Ureter (tissue), 1 donor: ENCODE measurements at places on chromosomes 5 and 9.

- DNase-seq: peak; percentile 71
Observed at GRCh38 chr9:88991066-88992034, at the start of gene S1PR3. Gene S1PR3 (plus strand): TSS chr9:88991468. CDS start chr9:89001201, 9,733 bp downstream.

DNA sequence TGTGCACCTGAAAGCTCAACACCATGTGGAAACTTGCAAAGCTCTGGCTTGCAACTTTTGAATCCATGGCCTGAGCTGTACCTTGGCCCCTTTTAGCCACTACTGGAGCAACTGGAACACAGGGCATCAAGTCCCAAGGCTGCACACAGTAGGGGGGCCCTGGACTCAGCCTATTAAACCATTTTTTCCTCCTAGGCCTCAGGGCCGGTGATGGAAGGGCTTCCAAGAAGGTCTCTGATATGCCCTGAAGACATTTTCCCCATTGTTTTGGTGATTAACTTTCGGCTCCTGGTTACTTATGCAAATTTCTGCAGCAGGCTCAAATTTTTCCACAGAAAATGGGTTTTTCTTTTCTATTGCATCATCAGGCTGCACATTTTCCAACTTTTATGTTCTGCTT is 22.7 kb upstream of the PRLR start:
- no peak for DNase-seq

DNA sequence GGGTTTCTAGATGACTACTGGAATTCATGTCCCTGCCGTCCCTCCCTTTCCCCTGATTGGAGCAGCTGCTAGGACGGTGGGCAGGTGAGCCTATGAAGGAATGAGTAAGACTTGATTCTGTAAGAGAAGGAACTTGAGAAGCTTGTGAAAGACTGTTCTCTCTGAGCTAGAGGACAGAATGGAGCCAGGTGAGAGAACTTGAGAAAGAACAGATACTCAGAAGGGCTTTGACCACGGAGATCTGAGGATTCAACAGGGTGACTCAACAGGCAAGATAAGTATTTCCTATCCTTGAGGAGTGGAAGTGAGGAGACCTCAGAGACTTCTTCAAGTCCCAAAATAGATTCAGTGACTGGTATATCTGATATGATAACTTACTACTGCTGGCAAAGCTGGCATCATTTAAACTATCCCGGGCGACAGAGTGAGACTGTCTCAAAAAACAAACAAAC is 41.9 kb downstream of the HSDL2 start:
- DNase-seq: no peak

GRCh38 chr5:67165526-67166459 is 30.8 kb downstream of the CD180 start:
- peak; percentile 91 for DNase-seq

- peak; percentile 78 for DNase-seq
Observed at GRCh38 chr9:20356403-20357036, 265.8 kb downstream of the MLLT3 start.

GRCh38 chr9:92276331-92277032 is 17.0 kb downstream of the IARS1 start:
- no peak for DNase-seq

- DNase-seq: no peak
Observed at GRCh38 chr5:39235648-39236047, 16.3 kb upstream of the FYB1 start.

DNA sequence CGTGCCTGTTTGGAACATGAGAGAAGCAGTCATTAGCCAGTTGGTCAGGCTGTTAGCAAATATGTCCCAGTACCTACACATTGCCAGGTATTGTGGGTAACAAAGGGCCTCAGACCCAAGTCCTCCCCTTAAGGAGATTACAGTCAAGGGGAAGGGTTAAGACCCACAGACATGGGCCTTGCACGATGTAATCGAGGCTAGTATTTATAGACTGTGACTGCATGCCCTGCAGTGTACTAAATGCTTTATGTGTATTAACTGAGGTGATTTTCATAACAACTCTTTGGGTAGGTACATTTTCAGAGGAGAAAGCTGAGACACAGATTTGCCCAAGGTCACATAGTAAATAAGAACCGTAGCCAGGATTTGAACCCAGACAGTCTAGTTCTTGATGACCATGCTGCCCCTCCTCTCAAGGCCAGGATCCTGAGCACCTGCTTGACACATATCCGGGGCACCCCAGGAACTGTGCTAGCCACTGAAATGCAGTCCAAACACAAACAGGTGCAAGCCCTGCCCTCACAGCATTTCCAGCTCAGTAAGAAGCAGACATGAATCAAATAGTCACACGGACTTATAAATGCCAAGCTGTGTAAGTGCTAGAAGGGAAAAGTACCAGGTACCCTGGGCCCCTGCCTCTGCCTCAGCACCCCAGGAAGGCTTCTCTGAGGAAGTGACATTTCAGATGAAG is 32.0 kb upstream of the GRPEL2 start:
- no peak for DNase-seq

DNA sequence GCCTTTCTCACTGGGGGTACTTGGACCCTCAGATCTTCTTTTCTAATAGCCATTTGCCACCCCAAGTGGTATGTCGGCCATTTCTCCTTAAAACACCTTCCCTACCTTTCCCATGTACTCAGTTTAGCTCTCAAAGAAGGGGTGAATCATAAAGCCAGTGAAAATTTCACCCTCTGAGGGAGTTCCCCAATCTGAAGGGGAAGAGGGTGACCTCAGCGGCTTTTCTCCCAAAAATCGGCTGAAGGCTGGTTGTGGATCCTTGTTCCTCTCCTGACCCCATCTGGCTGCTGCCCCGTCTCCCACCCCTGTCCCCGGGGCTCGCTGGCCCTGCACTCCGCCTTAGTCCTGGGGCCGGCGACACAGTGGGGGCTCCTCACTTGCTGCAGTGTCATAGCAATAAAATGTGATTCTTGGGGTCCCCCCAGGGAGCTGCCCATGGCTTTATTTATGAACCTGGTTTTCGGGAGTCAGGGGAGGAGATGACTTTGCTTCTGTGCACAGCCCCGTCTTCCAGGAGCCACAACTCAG is 17.3 kb upstream of the LTC4S start:
- no peak for DNase-seq

DNA sequence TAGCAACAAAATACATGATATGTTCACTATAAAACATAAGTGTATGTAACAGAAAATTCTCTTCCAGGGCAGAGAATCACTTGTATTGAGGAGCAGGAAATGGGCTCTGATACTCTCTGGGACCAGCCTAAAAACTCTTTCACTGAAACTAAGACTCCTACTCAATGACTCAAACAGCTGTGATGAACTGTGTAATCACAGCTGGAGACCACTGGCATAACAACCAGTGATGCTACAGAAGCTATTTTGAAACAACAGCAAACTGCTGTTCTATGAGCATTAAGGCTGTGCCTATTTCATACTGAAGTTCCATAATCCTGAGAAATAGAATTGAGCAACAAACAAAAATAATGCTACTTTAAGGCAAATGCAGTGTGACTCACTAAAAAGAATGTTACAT is 594.0 kb downstream of the HINT1 start:
- no peak for DNase-seq

- no peak for DNase-seq
Observed at GRCh38 chr5:3104429-3105060, 353.1 kb upstream of the IRX2 start.

- peak; percentile 82 for DNase-seq
Observed at GRCh38 chr9:34380511-34381315, 4.0 kb upstream of the MYORG start.

- no peak for DNase-seq
Observed at GRCh38 chr5:2093859-2094615, 211.3 kb upstream of the IRX4 start.

GRCh38 chr9:98627296-98627695 is 81.4 kb downstream of the GABBR2 start:
- DNase-seq: no peak

GRCh38 chr9:97425973-97426336 is 14.1 kb downstream of the TDRD7 start:
- DNase-seq: no peak

- DNase-seq: no peak
Observed at GRCh38 chr5:180563994-180564393, 27.3 kb downstream of the SCGB3A1 start.

- no peak for DNase-seq
Observed at GRCh38 chr9:134301387-134302129, 24.7 kb upstream of the RXRA start.

GRCh38 chr5:171264843-171265242 is 44.2 kb upstream of the TLX3 start:
- DNase-seq: no peak

DNA sequence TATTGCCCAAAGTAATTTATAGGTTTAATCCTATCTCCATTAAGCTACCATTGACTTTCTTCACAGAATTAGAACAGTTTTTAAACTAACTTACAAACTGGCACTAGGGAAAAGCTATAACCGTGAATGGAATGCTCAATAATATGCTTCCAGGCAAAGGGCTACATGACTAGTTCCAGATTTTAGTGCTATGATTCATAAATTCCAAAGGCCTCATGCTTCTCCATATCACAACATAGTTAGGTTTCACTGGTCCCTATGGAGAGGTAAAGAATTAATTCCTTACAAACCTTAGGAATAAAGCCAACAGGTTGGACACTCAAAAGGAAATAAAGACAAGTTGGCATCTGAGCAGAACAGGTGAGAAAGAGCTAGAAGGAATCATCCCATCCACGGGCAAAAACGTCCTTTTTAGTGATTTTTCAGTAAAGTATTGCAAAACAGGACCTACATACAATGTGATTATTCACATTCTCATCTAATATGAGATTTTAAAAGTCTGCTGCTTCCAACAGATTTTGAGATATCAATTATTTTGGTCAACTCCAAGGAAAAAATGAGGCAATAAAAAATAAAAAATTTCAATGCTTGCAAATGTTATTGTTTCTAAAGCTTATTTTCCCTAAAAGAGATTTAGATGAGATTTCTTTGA is 97.0 kb upstream of the TARS1 start:
- DNase-seq: no peak

DNA sequence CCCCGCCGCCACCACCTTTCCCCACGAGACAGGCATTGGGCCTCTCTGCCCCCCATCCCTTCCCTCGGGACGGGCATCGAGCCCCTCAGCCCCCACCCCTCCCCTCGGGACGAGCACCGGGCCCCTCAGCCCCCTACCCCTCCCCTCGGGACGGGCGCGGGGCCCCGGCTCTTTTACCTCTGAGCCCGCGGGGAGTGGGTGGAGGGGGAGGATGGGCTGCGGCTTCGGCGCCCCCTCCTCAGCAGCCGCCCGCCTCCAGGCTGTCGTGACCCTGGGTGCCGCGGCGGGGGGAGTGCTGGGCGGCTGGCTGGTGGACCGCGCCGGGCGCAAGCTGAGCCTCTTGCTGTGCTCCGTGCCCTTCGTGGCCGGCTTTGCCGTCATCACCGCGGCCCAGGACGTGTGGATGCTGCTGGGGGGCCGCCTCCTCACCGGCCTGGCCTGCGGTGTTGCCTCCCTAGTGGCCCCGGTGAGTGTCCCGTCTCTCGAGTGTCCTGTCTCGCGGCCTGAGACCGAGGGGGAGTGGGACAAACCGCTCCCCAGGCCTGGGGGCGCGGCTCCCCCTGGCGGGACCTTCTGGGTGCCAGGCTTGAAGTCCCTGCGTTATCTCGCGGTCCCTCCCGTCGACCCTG is 791 bp downstream of the SLC2A8 start:
- peak; percentile 64 for DNase-seq

- no peak for DNase-seq
Observed at GRCh38 chr9:133255371-133256135, 19.4 kb downstream of the ABO start.

DNA sequence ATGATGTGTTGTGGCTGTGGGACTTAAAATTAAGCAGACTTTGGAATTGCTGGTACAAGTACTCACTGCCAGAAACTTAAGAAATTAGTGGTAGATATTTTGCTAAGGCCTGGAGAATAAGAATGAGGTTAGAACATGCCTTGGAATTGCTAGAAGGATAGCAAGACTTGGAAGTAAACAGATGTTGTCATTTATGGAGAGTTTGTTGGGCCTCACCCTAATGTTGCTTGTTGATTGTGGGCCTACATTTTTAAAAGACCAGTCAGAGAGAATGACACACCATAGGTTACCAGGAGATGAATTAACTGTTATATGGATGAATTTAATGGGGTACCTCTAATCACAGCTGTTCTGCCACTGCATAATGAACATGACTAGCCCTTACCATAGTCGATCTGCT is 120.1 kb upstream of the GAS1 start:
- no peak for DNase-seq

DNA sequence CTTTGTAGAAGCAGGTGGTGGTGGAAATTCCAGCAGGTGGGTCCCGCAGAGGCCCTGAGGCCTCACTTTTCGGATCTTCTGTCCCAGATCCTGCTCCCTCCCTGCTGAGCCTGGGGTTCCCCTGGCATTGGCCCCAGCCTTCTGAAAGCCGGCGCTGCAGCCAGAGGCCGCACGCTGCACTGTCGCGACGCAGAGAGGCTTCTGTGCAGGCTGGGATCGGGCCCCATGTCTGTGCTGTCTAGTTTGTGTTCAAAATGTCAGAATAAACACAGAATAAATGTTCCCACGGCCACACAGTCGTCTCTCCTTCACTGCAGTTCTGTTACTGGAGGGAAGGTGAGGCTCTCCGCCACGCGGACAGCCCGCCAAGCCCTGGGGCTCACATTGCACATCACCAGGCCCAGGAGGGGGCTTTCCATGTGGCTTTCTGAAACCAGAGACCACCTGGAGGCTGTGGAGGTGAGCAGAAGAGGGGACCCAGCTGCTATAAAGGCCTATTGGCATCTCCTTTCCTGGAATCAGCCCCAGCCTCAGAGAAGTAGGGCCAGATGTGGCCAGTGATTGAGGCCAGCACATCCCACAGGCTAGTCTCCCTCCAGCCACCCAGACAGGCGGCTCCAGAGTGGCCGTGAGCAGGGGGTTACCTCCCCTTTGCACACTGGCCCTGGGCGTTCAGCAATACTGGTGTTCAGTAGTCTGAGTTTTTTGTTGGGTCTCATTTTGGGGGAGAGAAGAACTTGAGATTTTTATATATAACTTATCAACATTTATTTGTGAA is 46.5 kb downstream of the USP20 start:
- no peak for DNase-seq

GRCh38 chr5:73899055-73899454 is 273.1 kb downstream of the ARHGEF28 start:
- no peak for DNase-seq

GRCh38 chr5:98827161-98827560 is 53.7 kb downstream of the RGMB start:
- DNase-seq: no peak

GRCh38 chr5:62521319-62521718 is 57.3 kb upstream of the LRRC70 start:
- DNase-seq: no peak

DNA sequence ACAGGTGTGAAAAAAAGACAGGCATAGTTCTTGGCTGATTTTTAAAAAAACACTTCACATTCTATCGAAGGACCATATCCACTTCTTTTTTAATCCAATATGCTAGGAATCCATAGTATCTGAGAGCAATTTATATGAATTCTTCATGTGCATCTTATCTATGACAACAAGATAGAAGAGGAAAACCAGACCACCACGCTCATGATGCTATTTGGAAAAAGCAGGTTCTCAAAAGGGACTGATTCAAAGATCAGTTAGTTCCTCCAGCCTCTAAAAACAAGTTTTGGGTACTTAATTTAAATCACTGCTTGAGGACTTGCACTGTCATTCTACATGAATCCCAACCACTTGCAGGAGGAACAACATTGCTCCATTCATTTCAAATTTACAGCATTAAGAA is 6.3 kb downstream of the MEF2C start:
- DNase-seq: no peak

- DNase-seq: no peak
Observed at GRCh38 chr5:77218263-77218662, 7.8 kb downstream of the PDE8B start.
